ENCODE measurements at places on chromosomes 4 and X.

- DNase-seq = no peak
Measured at GRCh38 chr4:135007400-135007799, 805.8 kb upstream of the PABPC4L start.

DNA sequence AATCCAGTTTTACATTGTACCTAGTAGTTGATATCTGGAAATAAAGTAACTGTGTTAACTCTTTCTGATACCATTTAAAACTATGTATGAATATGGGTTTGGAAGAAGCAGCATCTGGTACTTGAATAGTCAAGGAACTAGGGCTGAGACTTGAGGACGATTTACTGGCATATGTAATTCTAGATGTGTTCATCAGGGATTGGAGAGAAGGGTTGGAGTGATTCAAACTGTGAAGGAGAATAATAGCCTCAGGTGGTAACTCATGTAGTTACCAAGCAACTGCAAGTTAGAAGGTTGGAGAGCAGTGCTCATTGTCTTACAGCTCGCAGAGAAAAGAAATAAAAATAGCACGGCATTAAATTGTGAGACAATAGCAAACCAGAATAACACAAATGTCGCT is 29.5 kb upstream of the TXLNG start:
- DNase-seq = no peak

DNA sequence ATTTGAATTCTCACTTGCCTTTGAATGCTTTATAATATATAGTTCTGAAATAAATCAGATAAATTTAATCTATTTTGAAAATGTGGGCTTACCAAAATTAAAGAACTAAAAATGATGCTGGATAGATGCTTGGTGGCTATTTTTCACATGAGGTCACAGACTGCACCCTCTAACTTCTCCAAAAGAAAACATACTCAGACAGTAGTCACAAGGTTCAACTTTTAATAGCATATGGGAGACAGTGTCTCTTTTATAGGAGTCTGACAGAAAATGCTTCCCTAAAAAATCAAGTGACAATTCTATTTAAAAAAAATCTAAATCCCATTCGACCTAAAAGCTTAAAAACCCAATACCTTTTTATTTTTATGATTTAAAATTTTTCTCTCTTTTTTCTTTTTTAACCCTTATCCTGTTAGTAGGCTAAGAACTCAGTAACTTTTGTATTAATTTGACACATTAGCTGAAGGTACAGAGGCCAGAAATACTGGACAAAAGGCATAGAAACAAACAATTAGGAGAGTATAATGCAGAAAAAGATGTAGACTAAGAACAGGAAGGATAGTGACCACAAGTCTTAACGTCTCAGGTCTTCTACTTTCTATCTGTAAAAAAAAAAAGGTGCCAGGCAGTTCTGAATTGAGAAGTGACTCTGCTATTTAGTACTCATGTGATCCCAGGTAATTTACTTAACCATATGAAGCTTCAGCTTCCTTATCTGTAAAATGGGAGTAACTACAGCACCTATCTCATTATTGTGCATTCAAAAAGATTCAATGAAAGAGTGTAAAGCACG is 7.6 kb downstream of the TIGD4 start:
- DNase-seq = no peak

DNA sequence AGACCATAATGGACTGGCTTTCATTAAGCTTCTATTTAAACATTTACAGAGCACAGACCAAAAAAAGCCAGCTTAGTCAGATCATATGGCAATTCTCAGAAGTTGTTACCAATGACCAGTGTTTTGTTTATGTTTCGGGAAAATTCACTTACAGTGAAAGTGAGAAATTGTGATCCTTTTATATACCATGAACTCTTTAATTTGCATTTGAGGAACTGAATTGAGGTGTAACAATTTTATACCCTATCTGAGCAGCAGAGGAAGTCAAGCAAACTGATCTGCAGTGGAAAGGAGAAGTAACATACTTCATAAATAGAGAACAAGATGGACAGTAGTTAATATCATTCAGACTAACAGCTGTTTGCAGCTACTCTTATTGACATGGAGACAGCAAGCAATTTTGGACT is 97.1 kb downstream of the TMA16 start:
- no peak for DNase-seq

DNA sequence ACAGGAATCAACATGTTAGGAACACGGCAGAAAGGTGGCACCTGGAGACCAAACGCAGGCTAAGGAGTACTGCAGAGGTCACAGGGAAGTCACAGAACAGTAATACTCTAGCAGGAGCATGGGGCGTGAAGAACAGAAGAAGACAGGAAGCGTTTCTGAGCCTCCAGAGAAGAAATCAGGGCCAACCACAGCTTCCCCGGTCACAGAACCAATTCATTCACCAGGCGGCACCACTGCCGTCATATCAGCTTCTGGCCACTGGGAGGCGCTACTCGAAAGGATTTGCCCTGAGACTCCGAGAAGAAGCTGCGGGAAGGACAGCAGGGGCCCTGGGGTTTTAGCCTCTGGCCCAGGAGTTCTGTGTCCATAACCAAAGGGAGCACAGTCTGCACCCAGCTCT is 78.0 kb upstream of the DRD5 start:
- DNase-seq = peak; percentile 18

DNA sequence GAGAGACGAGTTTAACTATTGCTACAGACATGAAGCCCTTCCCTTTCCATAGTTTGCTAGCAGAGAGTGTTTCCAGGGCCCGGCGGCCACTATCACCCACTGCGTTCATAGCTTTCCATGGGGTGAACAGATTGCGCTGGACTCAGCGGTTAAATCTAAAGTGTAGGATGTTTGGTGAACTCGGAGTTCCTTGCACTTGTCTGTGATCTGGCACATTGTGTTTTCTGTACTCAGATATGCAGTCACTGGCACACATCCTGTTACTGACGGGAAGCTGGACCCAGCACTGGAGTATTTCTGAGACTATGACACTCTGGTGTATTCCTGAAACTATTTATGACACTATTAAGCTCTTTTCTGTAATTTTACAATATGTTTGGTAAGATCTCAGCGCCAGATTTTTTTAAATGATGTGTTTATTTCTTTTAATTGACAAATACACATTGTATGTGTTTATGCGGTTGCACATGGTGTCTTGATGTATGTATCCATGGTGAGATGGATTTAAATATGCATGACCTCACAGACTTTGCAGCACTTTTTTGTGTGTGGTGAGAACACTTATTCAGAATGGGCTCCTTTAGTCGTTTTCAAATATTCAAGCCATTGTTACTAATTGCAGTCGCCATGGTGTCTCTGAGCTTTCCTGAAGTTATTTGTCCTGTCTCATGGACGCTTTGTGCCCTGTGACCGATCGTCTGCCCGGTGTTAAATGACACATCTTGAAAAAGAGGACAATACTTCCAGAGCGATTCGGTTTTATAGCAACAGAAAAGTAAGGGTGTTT is 14.1 kb downstream of the CD99 start:
- no peak for DNase-seq

DNA sequence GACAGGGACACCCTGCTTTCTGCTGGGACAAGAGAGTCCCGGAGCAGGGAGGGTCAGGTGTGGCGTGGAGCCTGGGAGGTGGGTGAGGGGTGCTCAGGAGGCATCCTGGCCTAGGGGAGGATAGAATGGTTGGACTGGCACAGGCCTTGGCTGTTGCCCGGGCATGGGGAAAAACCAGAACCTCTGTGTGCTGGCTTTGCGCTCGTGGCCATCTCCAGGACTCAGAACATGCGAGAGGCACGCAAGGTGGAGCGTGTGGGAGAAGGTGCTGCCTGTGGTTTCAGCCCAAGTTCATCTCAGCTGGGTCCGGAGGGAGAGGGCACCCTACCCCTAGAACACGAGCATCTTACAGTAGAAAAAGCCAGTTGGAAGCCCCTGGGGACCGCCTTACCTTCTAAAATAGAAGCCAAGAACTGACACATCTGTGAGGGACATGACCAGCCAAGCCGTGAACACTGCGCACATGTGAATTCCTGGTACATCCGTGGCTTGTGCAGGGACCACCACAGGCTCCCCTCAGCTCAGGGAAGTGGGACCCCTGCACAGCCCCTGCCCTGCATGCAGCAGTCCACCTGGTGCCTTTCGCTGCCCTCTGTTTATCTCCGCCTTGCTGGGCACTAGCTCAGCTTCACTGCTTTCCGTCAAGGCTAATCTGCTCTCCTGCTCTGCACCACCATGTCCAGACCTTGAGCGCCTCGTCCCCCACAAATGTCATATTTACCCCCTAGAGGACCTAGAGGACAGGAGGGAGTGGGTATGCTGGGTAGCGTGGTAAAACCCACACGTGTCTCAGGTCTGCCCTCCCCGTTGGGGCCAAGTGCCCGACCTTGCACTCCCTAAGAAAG is 13.5 kb downstream of the MSANTD1 start:
- DNase-seq = no peak

DNA sequence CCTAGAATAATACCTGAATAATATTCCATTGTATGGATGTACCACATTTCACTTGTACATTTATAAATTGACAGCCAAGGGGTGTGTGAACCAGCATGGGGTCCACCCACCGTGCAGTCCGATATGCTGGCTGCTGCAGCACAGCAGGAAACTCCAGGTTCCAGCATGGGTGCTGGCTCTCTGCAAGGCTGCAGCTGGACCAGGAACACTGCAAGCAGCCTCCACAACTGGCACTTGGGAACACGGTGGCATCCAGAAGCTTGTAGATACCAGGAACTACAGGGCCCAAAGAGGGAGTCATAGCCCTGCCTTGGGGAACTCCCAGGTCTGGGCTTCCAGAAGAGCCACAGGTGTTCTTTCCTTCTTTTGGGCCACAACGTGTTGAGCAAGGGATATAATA is 91.2 kb downstream of the NXF2 start:
- DNase-seq = no peak
